Chondrocyte (in vitro differentiated cells): ENCODE measurements at places on chromosomes 13 and 19.

DNA sequence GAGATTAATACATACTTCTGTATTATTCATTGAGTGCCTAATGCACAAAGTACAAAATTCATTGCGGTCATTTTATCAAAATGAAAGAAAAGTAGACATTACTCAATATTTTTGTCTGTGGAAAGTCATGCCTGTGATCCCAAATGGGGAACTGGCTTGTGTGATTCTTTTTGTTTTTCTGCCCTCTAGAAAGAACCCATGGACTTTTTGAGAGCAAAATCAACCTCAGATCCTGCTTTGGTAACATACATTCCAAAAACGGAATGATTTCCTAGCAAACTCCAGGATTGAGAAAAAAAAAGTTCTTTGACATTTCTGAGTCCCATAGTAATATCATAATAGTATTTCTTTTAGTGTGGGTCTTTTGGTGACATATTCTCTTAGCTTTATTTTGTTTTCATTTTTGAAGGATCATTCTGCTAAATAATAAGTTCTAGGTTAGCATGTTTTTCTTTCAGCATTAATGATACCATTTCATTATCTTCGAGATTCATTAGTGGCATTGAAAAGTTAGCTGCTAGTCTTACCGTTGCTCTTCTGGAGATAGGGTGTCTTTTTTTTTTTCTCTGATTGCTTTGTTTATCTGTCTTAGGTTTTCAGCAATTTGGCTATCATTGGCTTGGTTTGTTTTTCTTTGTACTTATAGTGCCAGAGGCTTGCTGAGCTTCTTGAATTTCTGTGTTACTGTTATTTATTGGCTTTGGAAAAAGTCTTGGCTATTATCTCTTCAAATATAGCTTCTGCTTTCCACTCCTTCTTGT lies 102.4 kb upstream of the CSNK1A1L start:
- no peak for DNase-seq

DNA sequence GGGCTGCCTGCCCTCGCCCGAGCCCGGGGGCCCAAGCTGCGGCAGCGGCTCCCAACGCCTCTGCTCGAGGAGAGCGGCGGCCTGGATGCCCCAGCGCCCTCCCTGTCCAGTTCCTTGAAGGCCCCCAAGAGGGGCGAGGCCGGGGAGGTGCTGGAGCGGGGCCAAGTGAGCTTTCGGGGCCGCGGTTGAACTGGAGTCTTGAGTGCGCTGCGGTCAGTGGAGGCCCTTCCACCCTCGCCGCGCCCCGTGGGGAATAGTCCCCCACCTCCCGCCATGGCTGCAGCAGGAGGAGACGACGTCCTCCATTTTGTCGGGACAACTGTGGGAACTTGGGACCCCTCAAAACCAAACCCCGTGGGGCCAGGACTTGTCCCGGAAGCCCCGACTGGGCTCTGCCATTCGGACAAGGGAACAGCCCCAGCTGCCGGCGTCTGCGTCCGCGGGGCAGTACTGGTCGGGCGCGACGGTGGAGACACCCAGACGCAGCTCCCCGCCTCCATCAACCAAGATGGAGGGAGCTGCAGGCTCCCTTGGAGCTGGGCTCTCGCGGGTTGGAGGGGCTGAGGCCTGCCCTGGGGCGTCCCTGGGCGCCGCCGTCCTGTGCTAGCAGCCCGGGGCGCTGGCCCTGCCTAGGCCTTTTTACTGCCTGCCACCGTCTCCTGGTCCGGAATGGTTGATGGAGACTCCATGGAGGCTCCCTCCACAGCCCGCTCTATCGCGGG lies 736 bp upstream of the ZMYM5 start:
- DNase-seq, result peak; percentile 95

GRCh38 chr19:31002518-31003244 lies 346.6 kb downstream of the TSHZ3 start:
- no peak for DNase-seq

DNA sequence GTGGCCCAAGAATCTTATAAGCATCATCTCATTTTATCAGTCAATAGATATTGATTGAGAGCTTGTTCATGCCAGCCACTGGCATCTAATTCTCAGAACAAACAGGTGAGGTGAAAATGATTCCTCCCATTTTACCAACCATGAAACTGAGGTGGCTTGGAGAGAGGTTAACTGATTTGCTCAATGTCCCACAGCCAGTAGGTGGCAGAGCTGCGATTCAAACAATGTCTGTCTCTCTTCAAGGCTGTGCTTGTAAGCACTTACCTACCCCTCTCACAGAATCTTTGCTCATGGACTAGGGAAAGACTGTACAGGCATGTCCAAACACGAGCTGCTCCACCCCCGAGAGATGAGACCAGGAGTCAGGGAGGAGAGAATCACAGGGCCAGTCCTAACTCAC lies 21.5 kb upstream of the GSX1 start:
- DNase-seq, result no peak

DNA sequence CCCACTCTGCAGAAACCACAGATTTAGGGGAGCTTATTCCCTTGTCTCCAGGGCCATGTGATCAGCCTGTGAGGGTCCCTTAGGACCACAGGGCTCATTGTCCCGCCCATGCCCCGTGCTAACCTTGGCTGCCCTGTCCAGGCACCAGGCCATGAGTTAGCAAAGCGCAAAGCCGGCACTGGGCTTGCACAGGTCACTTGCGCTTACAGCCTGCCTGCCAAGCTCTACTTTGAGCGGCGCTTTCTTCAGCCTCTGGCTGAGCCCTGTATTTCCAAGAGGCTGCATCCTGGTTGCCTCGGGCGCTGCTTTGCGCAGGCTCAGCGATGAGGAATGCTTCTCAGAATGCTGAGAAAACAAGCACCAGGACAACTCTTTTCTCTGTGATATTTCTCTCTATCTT lies 188.0 kb downstream of the TDRD3 start:
- no peak for DNase-seq

GRCh38 chr13:87130423-87130822 lies 540.7 kb upstream of the SLITRK5 start:
- DNase-seq, result no peak

DNA sequence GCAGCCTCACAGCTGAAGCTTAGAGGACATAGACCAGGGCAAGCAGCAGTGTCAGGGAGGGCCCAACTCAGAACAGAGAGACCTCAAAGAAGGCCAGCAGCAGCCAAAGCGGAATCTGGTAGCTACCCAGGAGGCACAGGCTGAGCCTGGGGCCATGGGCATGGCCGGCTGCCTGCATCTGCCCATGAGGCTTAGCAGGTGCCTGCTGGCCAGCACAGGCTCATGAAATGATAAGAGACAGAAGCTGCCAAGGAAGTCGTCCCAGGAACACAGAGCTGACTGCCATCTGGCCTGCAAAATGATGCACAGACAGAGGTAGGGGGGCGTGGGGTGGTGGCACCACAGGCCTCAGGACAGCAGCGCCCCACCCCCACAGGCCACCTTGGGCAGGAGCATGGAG lies 29.2 kb downstream of the TUBA3C start:
- no peak for DNase-seq
